OCI-LY7 (cell line): ENCODE measurements at places on chromosomes 7 and 10. TPM values are rescaled to one million over a fixed set of nuclear protein-coding genes. Genes with fewer than 3 reads are reported as not detected.

GRCh38 chr7:65454469-65454868 lies 80.8 kb downstream of the ZNF92 start:
- DNase-seq, result no peak

- no peak for DNase-seq
Observed at GRCh38 chr10:123100030-123100762, 35.6 kb upstream of the HMX3 start.

- DNase-seq, result no peak
Observed at GRCh38 chr7:11767148-11767547, 64.8 kb downstream of the THSD7A start.

GRCh38 chr7:128167042-128167701 lies 73.9 kb upstream of the LEP start:
- DNase-seq, result no peak

DNA sequence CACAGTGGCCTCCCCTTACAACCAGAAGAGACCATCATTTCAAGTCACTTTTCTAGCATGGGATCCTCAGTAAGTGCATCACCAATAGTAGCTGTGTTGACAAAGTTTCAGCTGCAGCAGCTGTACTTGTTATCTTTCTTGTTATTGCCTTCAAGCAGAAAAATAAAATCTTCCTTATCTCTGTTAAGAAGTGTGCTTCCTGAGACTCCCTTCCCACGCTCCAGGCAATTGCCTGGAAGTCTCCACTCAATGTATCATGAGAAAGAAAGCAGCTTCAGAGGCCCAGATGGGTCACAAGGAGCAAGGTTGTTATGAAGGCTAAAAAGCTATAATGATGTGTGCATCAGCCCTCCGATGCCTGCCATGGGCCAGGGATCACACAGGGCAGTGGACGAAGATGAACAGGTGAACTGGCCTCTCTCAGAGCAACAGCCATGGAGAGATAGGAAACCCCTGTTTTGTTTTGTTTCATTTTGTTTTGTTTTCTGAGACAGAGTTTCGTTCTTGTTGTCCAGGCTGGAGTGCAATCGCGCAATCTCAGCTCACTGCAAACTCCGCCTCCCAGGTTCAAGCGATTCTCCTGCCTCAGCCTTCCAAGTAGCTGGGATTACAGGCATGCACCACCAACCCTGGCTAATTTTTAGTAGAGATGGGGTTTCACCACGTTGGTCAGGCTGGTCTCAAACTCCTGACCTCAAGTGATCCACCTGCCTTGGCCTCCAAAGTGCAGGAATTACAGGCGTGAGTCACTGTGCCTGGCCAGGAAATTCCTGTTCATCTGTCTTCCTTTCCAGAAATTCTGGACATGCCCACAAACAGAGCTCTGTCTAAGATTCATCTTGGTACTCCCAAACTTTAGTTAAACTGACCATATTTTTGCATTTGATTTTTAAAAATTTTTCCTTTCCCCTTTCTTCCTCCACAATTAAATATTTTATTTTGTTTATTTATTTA lies 340.5 kb downstream of the TNS3 start:
- DNase-seq, result no peak

- no peak for DNase-seq
Observed at GRCh38 chr7:152893801-152894294, 134.3 kb downstream of the ACTR3B start.

DNA sequence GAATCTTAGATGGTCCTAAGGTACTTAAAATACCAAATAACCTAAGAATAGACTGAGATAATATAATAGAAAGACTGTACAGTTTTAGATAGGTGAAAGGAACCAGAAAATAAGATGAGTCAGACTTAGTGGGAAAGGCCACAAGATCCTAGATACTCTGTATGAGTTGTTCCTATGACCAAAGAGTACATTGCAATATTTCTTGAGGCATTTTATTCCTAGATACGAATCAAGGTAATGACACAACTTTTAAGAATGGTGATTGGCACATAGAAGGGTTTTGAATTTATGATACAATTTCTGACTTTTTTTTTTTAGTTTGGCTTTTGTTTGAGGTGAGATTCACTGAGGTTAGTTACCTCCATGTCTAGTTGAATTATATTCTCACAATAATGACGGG lies 30.2 kb downstream of the MGAM start:
- DNase-seq, result no peak

DNA sequence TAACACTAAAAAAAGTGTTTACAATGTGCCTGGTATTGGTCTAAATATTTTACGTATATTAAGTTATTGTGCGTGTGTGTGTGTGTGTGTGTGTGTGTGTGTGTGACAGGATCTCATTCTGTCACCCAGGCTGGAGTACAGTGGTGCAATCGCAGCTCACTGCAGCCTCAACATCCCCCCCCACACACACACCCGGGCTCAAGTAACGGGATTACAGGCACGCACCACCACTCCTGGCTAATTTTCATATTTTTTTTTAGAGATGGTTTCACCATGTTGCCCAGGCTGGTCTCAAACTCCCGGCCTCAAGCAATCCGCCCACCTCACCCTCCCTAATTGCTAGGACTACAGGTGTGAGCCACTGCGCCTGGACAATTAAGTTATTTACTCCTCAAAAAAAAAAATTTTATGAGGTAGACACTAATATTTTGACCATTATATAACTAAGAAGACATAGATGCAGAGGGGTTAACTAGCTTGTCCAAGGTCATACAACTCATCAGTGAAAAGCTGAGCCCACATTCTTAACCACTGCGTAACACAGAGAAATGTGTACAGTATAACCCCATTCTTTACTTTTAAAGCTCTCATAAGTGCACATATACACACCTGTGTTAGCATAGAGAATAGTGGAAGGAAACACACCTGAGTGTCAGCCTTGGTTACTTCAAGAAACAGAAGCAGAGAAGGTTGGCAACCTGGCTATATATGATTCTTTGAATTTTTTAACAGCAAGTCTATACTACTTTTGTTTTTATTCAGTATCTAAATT lies 35.0 kb downstream of the DNAJC12 start:
- DNase-seq, result no peak

Gene ENKUR
- not detected in 2 replicates for total RNA-seq

Gene TRIM50
- 0.40 TPM in 1 of 2 replicates, not detected in the other for total RNA-seq
